ENCODE measurements at places on chromosomes 5 and 9.

DNA sequence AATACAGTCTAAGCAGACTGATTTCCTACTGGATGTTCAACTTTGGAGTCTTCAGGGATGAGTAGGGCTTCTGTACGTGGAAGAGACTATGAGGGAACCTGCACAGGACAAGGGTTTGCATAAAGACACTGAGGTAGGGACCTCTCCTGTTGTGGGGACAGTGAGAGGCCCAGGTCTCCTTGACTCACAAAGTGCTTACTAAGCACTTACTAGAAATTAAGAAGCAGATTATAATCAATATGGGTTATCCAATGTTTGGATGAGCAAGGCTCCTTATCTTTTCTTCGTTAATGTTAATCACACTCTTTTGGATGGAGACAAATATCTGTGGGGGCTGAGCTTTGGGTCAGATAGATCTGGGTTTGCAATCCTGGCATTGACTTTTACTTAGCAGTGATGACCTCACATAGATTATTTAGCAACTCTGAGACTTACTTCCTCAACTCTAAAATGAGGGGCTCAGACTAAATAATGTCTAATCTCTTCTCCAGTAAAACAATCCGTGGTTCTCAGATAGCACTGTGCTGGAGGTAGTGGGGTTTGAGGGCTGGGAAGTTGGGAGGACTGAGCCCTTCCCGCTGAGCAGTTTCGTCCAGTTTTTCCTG is 45.9 kb downstream of the PDCD1LG2 start:
- H3K27me3 ChIP-seq: no peaks in the 10 kb centered on the region
- peak overlapping the region; percentile 82 for H3K27ac ChIP-seq
- H3K36me3 ChIP-seq: no peaks in the 10 kb centered on the region
- H3K4me3 ChIP-seq: no peak overlapping the region
- H3K4me1 ChIP-seq: peaks cover 38% of the 10 kb centered on the region

DNA sequence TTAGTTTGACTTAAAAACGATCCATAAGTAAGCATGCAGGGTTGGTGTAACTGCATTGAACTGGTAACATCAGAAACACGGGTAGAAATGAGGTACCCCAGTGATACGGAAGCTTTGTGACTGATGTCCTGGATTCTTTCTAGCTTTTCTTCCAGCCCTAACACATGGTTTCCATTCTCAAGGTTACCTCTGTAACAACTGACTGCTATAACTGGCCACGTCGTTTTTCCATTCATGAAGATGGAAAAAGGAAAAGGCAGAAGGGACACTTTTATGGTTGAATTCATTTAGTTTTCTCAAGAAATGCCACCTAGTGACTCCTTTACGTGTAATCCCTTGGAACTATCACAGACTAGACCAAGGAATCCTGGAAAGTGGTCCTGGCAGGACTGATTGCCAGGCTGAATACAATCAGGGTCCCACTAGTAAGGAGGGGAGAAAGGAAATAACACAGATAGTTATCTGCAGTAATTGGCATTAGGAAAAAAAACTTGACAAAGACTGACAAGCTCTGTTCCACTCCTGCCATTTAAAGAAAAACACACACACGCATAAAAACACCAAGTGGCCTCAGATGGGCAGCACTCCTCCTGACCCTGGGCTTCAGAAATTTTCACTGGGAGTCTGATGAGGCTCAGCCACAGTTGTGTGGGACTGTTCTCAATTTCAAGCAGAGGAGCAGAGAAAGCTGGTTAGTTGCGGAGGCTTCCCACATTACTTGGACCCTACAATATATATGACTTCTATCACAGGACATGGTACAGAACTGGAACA is 77.5 kb upstream of the ZNF169 start:
- H3K4me1 ChIP-seq: peaks cover 71% of the 10 kb centered on the region
- no peak for DNase-seq
- H3K4me3 ChIP-seq: no peak overlapping the region
- H3K27ac ChIP-seq: no peak overlapping the region

- peak overlapping the region; percentile 77 for H3K27ac ChIP-seq
- no peaks in the 10 kb centered on the region for H3K27me3 ChIP-seq
- peaks cover 5% of the 10 kb centered on the region for H3K4me1 ChIP-seq
These were observed 120.6 kb downstream of the LHFPL2 start for GRCh38 chr5:78527925-78528324.

GRCh38 chr5:172421-172820 is 18.9 kb upstream of the LRRC14B start:
- peaks cover 19% of the 10 kb centered on the region for H3K27me3 ChIP-seq
- H3K27ac ChIP-seq: no peak overlapping the region
- peaks cover 11% of the 10 kb centered on the region for H3K4me1 ChIP-seq
- H3K36me3 ChIP-seq: peaks cover 6% of the 10 kb centered on the region
- no peak overlapping the region for H3K4me3 ChIP-seq

- no peak overlapping the region for H3K4me3 ChIP-seq
- H3K4me1 ChIP-seq: peaks cover 20% of the 10 kb centered on the region
- H3K36me3 ChIP-seq: no peaks in the 10 kb centered on the region
- H3K27ac ChIP-seq: no peak overlapping the region
- peak; percentile 37 for DNase-seq
These were observed 3.0 kb downstream of the KIF12 start for GRCh38 chr9:114096041-114096511.

GRCh38 chr5:72452515-72453245 is 54.5 kb downstream of the ZNF366 start:
- H3K4me1 ChIP-seq: peaks cover 42% of the 10 kb centered on the region
- H3K36me3 ChIP-seq: no peaks in the 10 kb centered on the region
- peak; percentile 92 for DNase-seq
- H3K4me3 ChIP-seq: no peak overlapping the region
- H3K27me3 ChIP-seq: no peaks in the 10 kb centered on the region

- no peak for DNase-seq
- H3K4me3 ChIP-seq: no peak overlapping the region
- H3K36me3 ChIP-seq: no peaks in the 10 kb centered on the region
- peaks cover 2% of the 10 kb centered on the region for H3K27me3 ChIP-seq
- no peak overlapping the region for H3K27ac ChIP-seq
These were observed 249.8 kb downstream of the KIF4B start for GRCh38 chr5:155263381-155263780.

DNA sequence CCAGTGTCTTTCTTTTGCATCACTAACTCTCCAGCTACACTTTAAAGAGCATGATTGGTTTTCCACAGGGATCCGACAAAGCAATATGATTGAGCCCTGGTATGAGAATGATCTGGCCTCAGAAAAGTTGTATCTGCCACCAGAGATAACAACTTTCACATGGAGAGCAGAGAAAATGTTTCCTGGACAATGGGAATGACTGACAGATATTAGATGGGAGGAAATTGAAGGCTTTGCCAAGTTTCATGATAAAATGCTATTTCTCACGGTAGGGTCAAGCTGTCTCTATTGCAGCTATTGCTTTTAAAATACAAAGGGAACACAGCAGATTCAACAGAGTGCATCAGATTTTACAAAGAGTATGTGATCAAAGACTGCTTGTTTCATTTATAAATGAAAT is 56.4 kb upstream of the GLIS3 start:
- no peaks in the 10 kb centered on the region for H3K4me1 ChIP-seq
- no peak overlapping the region for H3K27ac ChIP-seq
- no peaks in the 10 kb centered on the region for H3K36me3 ChIP-seq

DNA sequence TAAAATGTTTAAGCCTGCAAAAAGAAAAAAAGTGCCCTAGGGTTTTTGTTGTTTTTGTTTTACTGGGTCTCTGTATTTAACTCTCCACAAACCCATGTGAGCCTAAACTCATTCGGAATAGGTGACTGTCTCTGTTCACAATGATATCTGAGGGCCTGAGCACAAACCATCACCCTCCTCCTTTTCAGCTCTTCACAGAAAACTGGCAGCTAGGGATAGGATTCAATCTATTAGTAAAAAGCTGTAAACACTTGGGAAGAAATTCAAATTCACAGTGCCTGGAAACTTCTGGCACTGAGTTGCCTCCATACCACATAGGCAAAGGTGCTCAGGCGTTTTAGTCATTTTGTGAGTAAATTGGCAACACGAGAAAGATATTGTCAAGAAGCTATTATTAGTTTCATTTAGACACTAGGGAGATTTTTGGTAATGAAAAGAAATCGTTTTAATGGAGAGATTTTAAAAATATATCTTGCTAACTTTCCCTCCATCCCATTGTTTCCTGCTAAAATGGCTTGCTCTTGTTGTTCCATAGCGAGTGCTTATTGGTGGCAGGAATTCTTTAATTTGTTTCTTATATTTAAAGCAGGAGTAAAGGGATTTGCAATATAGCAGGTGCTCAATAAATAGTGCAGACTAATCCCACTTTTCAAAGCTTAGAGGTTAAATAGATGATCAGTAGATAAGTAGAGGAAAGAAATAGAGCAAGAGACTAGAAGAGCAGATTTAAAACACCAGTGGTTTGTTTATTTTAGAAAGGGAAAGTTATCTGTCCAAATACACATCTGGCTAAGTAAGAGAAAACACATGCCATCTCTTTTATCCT is 9.7 kb downstream of the FOXD1 start:
- H3K36me3 ChIP-seq: no peaks in the 10 kb centered on the region
- no peak overlapping the region for H3K27ac ChIP-seq
- peaks cover 15% of the 10 kb centered on the region for H3K4me1 ChIP-seq

DNA sequence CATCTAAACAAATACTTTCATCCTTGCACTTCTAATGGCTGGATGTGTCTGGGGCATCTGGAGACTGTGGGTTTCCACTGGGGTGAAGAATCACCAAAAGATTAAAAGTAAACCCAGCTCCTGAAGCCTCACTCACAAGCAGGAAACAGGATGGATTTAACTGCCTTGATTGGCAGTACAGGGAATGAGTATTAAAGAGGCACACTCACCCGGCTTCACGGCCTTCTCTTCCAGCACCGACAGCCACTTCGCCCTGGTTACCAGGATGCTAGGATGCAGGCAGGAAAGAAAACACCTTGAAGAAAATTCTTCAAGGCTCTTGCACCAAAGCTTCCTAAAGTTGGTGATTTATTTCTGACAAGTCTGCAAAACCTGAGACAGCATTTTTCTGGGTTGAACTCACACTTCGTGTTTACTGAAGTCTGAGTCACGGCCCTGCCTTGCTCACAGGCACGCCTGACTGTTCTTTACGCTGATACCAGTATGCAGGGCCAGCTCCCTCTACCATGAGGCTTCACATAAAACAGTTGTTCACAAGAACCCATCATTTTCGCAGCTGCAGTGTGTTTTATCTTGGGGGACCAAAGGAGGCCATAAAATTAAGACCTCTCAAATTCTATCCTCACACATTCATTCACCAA is 56.5 kb upstream of the ZNF354A start:
- H3K27me3 ChIP-seq: no peaks in the 10 kb centered on the region
- no peak overlapping the region for H3K4me3 ChIP-seq
- no peak for DNase-seq
- H3K27ac ChIP-seq: no peak overlapping the region

DNA sequence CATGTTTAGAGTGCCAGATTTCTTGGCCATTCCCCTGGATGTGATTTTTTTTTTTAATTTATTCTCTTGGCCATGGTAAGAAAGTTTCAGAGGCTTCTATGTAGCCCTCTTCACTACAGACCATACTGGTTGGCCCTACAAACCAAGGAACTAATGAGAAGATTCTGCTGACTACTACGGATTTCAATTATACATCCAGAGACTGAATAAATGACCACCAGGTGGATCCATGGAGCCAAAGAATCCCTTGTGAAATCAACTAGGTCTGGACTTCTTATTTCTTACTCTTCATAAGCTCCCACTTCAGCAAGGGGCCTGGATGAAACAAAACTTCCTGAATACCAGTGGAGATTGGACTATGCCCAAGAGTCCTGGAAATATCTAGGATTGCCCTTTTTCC is 27.6 kb downstream of the ZNF622 start:
- no peaks in the 10 kb centered on the region for H3K36me3 ChIP-seq
- H3K27me3 ChIP-seq: no peaks in the 10 kb centered on the region
- H3K4me3 ChIP-seq: no peak overlapping the region
- H3K4me1 ChIP-seq: no peaks in the 10 kb centered on the region
- H3K27ac ChIP-seq: no peak overlapping the region

- H3K27ac ChIP-seq: no peak overlapping the region
- H3K4me1 ChIP-seq: no peaks in the 10 kb centered on the region
- no peak for DNase-seq
- H3K27me3 ChIP-seq: no peaks in the 10 kb centered on the region
- H3K4me3 ChIP-seq: no peak overlapping the region
These were observed 68.1 kb downstream of the INVS start for GRCh38 chr9:100167176-100167575.

DNA sequence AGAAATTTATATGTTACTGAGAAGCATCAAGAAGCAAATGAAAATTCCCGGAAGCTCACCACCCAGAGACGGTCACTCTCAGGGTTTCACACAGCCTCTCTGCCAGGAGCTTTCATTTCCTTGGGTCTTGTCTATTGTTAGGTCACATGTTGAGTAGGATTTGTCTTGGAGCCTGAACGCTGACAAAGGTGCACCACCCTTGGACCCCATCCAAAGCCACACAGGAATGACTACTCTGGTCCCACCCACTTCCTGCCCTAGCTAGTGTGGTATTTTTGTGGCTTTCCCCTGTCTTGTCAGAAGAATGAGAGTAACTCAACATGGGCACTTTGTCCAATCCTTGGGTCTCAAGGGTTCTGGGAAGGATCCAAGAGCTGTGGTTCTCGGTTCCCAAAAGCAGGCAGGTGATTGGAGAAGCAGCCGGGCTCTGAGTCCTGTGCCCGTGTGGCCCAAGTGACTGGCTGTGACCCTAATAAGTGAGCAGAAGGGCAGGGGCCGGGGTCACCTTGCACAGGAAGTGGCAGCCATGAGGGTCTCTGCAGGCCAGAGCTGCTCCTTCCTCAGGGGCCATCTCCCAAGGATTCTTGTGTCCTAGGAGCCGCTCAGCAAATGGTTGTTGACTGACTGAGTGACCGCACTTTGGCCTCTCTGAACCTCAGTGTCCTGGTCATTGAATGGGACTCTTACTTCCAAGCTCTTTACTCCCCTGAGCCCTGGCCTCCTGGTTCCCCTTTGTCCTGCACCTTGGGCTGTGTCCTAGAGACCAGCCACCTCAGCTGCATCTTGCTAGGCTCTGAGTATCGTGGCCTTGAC is 6.9 kb downstream of the FGD3 start:
- DNase-seq: no peak
- no peak overlapping the region for H3K27ac ChIP-seq
- H3K4me3 ChIP-seq: no peak overlapping the region

DNA sequence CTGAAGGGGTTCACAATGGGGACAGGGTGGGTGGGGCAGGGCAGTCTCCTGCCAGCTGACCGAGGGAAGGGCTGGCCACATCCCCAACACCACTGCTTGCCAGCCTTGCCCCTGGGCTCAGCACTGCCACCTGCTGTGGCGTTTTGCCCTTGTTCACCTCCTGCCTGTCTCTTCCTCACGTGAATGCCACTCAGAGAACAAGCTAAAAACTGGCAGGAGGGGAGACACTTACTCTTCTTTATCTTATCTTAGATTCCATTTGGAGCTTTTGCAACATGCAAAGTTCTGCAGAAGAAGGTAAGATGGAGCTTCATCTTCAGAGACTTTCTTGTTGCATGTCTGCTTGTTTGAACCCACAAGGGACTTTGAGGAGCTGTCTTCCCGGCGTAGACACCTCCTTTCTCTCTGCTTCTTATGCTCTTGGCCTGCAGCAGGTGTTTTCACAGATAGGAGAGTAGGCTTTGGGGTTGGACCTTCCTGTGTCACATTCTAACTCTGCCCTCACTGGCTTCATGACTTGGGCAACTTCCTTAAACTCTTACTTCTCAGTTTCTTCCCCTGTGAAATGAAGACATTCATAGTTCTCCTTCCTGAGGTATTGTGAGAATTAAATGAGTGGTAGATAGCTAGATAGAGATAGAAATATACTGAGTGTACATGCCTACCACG is 4.1 kb downstream of the LRSAM1 start:
- peaks cover 17% of the 10 kb centered on the region for H3K36me3 ChIP-seq
- H3K27ac ChIP-seq: no peak overlapping the region
- peaks cover 14% of the 10 kb centered on the region for H3K4me1 ChIP-seq
- H3K4me3 ChIP-seq: no peak overlapping the region
